Activated T-cell treated with anti-CD3 and anti-CD28 coated beads, Interleukin-2, amount 50 U/mL, for 24 hours (primary cell): ENCODE measurements at places on chromosomes 11 and 22.

GRCh38 chr11:29161191-29161590 lies 855.6 kb downstream of the KCNA4 start:
- DNase-seq: no peak

DNA sequence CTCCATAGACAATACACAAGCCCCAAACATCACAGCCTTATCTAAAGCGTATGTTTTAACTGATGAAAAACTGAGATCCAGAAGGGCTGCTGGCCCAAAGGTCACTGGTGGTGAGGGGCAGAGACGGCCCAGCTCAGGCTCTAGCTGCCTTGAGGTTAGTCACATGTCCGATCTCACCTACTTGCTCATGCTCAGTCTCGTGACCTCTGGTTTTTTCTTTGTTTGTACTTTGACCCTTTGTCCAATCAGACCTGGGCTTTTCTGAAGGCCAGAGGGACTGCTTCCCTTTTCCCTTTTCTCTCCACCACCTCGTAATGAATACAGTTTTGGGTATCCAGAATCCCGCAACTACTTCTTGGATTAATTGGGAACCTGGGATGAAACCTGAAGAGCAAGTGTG lies 28.6 kb downstream of the MMP20 start:
- DNase-seq: no peak

DNA sequence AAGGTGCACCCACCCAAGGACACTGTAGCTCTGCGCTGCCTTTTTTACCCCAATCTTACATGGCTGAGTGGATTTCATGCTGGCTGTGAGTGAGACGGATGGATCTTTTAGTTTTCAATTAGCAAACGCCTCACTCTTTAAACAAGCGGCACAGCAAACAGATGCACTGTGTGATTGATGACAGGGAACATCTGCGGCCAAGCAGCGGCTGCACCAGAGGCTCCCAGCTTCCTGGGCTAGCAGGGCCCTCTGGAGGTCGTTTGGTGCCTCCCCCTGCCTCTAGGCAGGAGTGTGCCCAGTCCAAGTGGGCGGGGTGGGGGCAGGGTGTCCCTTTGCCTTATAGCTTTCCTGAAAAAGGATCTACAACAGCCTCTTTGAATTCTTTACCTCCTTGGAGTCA lies 2.1 kb upstream of the DRD2 start:
- no peak for DNase-seq

DNA sequence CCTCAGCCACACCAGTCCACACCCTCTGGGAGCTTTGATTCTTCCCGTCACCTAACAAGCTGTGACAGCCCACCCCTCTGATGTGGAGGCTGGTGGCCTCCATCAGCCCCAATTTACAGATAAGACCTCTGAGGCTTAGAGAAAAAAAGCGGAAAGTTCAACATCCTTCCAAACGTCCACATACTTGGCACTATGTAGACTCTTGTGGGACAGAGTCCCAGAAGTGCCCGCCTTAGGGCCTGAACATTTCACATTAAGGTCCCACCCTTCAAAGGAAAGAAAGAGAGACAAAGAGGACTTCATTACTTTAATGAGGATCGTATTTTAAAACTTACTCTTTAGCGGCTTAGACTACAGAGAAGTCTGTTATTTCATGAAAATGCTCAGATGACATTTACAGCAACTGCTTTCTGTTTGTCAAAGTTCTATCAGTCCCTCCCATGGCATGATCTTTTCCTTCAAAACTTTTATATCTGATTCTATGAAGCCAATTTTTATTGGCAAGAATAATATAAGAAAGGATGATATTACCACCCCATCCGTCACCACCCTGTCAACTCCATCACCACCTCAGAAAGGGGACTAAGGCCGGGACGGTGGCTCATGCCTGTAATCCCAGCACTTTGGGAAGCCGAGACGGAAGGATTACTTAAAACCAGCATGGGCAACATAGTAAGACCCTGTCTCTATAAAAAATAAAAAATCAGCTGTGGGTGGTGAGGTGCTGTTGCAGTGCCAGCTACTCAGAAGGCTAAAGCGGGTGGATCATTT lies 15.7 kb upstream of the SCGB1A1 start:
- no peak for DNase-seq

DNA sequence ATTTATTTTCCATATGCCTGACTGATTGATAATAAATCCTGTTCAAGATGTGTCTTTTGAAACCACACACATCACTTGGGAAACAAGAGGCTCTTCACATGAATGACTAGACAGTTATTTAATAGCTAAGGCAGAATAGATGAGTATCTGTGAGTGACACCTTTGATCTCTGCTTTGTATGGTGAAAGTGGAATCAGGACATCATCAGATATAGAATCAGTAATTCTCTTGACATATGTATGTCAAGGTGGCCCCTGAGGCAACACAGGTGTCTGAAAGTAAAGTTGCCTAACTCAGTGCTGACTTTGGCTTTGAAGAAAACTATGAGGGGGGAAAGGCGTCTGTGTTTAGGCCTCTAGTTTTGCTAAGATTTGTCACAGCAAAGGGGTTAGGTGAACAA lies 11.5 kb upstream of the CASP4 start:
- no peak for DNase-seq

DNA sequence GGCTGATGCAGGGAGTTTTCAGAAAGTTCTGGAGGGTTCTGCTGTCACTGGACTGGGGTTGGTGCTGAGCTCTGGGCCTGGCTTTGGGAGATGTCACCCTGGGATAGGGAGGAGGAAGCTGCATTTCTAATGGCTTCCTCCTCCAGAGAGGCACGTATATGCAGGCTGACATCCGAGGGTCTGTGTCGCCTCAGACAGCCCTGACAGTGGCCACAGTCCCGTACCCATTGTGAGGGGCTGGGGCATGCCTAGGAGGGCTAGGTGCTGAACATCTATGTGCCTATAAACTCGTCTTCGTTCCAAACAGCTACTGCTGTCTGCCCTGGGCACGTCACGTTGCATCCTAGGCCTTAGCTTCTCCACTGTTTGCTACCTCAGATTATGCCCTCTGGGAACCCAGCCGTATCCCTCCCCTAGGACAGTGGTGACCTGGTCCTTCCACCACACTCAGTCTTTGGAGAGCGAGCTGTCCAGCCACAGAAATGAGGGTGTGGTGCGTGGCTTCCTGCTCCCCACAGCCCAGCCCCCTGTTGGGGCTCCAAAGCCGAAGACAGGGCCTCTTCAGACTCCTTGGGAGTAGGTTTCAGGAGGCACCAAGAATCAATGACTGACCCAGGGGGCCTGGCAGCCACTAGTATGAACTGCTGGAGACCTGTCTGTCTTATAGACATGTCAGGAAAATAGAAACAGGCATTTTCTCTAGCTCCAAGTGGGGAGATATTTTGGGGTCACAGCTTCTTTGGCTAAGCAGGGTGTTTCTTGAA lies 26.4 kb downstream of the ADAMTS15 start:
- no peak for DNase-seq

DNA sequence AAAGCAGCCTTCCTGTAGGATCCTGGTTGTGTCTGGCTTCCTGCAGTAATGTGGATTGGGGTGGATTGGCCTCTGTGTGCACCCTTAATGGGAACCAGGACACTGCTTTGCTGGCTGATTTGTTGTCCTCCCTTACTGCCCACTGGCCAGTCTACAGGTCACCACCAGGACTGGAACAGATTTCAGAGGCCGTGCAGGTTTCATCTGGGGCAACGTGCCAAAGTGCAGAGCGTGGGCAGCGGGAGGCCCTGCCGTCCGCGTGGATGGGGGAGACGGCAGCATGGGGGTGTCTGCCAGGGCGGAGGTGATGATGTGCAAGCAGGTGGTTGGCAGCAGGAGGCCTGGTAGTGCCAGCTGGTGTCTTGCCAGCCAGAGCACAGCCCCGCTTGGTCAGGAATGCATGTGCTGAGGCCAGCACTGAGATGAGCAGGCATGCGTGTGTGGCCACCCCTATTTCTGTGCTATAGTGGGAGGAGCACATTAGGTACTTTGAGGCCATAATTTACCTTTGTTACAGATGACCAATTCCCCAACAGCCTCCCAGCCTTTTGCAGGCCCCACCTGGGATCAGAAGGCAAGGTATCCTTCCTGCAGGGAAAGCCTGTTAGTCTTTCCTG lies 24.3 kb downstream of the BCR start:
- DNase-seq: no peak

GRCh38 chr11:78195917-78196560 lies 7.3 kb downstream of the USP35 start:
- DNase-seq: no peak

GRCh38 chr22:33020721-33021120 lies 37.5 kb downstream of the SYN3 start:
- no peak for DNase-seq

DNA sequence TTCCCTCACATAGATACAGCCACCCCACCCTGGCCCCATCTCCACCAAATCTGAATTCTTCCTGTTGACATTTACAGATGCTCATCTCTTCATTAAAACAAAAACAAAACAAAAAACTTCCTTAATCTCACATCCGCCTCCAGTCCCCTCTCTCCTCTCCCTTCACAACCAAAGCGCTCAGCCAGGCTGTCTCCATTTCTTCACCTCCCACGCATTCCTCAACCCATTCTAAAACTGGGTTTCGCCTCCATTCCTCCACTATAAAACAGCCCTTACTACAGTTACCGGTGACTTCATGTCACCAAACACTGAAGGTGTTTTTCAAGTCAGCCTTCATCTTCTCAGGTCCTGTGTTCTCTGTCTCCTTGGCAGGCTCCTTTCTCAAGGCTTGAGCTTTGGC lies 9.6 kb downstream of the BACE1-AS start:
- no peak for DNase-seq

DNA sequence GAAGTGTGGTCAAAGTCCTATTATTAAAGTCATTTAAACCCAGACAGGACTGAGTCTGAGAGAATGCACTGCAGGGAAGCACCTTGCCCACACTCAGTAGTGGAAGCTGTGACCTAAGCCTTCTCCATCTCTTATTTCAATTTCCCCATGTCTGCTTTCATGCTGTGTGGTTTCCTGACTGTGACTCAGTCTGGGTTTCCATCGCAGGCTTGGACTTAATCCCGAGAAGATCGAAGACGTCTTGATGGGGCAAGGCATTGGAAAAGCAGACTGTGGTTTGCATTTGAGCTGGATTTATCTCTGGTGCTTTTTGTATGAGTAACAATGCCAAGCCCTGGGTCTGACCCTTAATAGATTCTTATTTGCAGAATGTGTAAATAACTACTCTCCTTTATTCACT lies 238.9 kb downstream of the NTM start:
- no peak for DNase-seq

DNA sequence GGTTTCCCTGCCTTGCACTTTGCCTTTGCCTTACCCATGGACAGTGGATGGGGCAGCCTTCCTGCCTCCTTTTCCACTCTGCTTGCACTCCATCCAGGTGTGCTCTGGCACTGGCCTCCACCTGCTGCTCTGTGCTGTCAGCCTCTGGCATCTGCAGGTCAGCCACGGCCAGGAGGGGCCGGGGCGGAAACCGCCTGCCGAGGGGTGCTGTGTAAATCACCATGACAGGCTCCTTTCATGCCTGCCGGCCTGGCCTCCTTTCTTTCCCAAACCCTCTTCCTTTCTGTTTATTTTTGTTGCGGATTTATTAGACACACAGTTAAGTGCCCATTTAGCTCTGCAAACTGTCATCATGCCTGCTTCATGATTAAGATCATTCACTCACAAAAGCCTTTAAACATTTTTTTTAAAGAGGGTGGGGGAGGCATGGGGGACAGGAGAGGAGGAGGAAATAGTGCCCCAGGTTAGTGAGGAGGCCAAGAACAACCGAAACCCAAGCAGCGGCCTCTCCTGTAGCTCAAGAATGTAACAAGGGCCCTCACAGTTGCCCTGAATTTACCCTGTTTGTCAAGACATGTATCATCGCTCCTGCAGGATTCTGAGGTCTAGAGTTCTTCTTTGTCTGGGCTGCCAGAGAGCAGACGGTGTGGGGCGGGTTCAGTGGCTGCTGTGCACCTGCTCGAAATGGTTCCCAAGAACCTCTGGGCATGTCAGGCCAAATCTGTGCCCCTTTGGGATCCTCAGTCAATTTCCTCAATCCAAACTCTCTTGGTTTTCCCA lies 83.3 kb downstream of the BARX2 start:
- no peak for DNase-seq

- DNase-seq: no peak
Measured at GRCh38 chr22:26890870-26891269, 233.5 kb downstream of the MIAT start.

DNA sequence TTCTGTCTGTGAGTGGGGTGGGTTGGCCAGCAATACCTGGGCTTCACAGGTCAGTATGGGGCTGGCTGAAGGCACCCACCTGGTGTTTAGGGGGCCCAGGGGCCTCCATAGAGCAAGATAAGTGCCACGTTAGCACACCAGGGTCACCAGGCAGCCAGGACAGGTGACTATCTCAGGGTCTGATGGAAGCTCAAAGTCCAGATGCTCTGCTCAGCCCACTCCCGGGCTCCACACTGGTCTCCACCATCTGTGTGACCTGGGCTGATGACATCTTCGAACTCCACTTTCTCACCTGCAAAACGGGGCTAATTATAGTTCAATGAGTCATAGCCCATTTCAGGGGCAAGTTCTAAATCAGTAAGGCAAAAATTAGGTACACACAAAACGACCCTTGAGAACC lies 39.4 kb upstream of the PRDM11 start:
- DNase-seq: peak; percentile 9

DNA sequence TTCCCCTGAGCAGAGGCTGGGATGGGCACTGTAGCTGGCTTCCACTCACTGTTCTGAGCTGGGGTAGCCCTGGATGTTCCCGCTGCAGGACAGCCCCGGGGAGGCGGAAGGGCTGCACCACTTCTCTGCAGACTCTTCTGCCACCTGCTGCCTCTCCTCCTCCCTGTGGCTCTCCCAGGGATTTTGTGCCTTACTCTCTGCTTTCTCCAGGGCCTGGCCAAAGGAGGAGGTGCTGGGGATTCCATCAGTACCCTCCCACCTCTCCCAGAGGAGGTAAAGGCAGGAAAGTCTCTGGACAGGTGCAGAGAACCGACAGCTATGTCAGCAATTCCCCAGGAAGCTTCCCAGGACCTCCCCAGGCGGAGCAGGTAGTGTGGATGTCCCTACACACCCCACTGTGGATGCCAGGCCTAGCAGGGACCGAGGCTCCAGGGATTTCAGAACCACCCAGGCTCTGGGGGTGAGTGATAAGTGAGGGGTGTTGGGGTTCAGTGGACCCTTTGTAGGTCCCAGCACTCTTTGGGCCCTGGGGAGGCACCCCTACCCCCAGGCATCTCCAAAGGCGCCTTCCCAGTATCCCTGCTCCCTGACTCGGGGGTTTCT lies 11.3 kb downstream of the DUSP8 start:
- DNase-seq: no peak

DNA sequence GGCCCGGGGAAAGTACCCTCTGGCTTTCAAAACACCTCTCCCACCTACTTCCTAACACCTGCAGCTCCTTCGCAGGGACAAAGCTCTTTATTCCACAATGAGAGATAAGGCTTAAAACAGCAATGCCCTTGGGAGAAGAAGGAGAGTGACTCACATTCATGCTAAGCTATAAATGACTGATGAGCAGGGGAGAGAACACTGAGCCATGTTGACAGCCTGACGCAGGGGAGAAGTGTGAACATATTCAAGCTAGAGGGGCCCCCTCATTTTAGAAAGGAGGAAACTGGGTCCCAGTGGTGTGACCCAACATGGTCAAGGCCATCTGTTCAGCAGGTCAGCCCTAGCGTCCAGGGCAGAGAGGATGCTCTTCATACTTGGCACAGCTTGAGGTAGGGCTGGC lies 171.8 kb downstream of the DSCAML1 start:
- no peak for DNase-seq
